ENCODE measurements at places on chromosomes 2 and 18.

GRCh38 chr2:27217173-27218121 is at the start of gene CAD:
TSS of gene CAD (plus strand) at chr2:27217369. CDS start at chr2:27217552, 183 bp downstream.
- peak; percentile 81 for DNase-seq

GRCh38 chr18:43525169-43525568 is 247.9 kb upstream of the SYT4 start:
- no peak for DNase-seq

DNA sequence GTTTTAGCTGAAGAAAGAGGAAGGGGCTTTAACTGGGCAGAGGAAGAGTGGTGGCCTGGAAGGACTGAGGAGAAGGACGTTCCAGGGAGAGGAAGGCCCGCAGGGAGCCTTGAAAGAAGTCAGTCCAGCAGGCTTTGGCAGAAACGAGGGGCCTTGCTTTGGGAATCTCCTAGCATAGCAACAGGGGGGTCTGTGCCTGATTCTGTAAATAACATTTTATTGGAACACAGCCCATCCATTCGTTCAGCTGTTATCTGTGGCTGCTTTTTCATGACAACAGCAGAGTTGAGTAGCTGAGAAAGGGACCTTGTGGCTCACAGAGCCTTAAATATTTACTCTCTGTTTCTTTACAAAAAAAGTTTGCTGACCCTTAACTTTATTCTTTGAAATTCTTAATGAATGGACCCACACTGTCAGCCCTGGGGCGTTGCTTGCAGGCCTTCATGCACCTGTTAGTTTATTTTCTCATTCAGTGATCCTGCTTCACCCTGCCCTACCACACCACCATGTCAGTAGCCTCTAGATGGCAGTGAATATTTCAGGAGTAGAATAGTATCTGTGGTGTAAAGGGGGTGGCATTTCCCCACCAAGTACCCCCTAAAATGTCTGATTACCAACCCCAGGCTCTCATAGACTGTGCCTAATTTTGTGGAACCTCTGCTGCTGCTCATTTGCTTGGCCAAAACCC is 61.0 kb downstream of the MGAT5 start:
- DNase-seq, result no peak

DNA sequence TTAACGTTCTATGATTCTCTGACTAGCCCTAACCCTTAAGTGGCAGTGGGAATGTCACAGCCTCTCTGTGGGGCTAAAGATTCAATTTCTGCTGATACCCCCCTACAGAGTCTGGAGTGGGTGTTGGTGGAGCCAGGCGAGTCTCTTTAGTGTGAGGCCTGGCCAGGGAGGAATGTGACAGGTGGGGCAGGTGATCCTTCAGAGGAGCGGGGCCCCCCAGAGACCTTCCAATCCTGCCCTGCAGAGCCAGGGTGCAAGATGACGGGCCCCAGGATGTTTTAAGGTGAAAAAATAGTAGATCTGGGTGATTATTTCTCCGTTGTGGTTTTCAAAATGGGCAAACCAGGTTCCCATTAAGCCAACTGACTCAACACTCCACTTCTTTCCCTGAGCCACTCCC is 28.2 kb upstream of the DNMT3A start:
- no peak for DNase-seq

DNA sequence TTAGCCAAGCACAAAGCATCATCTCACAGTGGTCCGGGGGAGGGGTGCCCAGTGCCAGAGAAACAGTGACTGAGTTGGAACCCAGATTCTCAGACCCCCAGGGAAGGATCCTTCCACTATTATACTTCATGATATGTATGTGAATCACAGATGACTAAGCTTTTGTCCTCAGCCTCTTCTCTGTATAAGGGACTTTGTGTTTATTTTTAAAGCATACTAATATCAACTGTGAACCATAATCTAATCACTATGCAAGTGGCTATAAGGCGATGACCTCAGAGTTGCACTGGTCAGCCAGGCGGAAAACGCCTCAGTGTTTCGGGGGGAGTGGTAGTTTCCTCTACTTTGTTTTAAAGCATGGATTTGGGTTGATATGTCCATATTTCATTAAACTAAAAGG is 160.4 kb upstream of the TMEM200C start:
- no peak for DNase-seq

DNA sequence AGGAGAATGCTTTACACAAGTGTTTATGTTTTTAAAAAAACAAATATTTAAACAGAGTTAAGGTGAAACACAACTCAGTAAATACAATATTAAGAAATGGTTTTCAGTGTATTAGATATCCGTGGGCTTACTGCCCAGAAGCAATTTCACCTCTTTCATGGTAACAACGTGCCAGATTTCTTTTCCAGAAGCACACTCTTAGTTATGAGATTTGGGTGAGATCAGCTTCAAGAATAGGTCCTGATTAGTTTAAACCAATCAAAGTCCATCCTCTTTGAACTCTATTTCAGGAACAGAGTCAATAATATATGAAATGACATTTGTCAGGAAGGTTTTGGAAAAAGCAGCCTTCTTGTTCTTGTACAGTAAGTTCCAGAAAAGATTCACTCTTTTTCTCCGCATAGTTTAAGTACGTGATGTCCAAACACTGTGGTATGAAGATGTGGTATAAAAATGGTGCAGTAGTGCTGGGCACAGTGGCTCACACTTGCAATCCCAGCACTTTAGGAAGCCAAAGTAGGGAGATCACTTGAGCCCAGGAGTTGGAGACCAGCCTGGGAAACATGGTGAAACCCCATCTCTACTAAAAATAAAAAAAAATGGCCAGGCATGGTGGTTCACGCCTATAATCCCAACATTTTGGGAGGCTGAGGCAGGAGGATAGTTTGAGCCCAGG is 14.7 kb downstream of the USP34 start:
- DNase-seq, result no peak

DNA sequence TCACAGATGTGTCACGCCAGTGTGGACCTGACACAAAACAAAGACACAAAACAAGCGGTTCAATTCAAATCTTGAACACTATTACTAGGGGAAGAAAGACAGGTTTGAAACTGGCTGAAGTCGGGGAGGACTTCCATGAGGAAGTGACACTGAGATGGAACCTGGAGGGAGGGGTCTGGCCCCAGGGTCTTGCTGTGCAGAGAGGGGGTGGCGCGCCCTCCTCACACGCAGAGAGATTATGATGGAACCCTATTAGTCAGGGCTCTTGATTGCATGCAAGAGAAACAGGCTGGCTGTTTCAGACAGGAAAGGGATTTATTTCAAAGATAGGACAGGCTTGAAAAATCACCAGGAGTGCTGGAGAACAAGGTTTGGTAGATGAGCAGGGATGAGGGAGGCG is 363.6 kb upstream of the HS6ST1 start:
- no peak for DNase-seq

DNA sequence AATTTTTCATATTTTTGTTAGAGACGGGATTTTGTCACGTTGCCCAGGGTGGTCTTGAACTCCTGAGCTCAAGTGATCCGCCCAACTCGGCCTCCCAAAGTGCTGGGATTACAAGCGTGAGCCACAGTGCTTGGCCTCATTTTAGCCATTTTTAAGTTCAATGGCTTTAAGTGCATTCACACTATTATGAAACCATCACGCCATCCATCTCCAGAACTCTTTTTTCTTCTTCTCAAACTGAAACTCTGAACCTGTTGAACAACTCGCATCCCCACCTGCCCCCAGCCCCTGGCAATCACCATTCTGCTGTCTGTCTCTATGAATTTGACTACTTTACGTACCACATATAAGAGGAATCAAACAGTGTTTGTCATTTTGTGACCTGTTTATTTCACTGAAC is 31.3 kb upstream of the ASB18 start:
- no peak for DNase-seq
